ENCODE measurements at places on chromosomes 3 and 15.

GRCh38 chr15:67691450-67691849 lies 133.9 kb upstream of the SKOR1 start:
- DNase-seq: no peak

DNA sequence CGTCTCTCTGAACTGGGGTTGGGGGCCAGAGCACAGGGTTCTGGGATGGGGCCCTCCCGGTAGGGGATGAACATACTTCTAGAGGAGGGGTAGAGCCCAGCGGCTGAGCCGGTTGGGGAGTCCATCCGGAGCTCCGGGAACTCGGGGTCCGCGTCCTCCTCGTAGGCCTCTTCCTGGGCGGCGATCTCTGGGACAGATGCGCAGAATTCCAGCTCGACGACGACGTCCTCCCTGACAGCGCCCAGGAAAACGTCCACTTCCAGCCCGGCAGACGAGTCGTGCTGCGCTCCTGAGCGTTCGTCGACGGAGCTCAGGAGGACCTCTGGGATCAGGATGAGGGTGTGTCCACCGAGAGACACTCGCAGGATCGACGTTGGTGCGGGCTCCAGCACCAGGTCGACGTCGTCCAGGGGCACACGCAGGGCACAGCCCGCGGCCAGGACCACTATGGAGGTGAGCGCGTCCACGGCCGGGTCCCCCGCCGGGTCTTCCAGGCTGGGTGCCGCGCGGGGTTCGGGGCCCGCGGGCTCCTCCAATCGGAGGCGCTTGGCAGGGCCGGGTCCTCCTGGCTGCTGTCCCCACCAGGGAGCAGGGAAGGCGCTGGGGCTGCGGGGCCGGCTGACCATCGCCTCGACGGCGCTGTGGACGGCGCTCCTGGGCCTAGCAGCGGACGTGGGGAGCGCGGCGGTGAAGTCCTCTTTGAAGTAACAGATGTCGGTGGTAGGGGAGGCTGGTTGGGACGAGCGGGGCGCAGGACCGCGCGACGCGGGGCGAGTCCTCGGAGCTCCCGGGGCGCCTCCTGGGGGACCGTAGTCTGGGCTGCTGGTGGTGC lies 474 bp downstream of the PRR23B start:
- no peak for DNase-seq

- no peak for DNase-seq
Observed at GRCh38 chr15:60534546-60534945, 55.6 kb upstream of the ICE2 start.

DNA sequence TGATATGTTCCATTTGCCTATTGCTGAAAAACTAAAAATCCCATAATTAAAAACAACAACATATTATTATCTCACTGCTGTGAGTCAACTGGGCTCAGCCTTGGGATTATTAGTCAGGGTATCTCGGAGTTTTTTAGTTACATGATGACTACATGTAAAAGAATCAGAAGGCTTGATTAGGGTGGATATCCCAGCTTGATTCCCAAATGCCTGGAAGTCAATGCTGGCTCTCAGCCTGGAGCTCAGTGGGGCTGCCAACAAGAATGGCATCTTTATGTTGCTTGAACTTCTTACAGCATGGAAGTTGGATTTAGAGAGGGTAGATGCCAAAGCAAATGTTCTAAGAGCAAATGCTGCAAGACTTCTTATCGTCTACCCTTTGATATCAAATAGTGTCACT lies 278.5 kb downstream of the PLOD2 start:
- no peak for DNase-seq

DNA sequence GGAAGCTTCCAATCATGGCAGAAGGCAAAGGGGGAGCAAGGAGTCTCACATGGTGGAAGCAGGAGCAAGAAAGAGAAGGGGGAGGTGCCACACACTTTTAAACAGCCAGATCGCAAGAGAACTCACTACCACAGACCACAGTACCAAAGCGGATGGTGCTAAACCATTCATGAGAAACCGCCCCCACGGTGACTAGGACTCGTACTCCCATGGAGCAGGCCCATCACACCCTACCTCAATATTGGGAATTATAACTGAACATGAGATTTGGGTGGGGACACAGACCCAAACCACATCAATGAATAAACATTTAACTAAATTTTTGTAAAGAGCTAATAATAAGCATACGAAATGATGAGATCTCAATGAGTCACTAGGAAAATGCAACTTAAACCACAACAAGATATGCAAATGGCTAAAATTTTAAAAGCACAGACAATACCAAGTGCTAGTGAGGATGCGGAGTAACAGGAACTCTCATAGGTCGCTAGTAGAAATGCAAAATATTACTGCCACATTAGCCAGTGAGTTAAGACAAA lies 10.0 kb downstream of the MRPS25 start:
- no peak for DNase-seq

DNA sequence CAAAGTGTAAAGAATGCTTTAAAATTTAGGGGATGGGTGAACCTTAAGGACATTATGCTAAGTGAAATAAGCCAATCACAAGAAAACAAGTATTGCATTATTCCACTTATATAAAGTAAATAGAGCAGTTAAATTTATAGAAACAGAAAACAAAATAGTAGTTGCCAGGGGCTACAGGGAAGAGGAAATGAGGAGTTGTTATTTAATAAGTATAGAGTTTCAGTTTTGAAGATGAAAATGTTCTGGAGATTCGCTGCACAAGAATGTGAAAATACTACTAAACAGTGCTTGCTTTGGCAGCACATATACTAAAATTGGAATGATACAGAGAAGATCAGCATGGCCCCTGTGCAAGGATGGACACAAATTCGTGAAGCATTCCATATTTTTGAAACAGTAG lies 32.0 kb downstream of the DNAH12 start:
- DNase-seq: peak; percentile 36

- DNase-seq: no peak
Observed at GRCh38 chr15:50854601-50855490, 53.6 kb upstream of the AP4E1 start.

- DNase-seq: no peak
Observed at GRCh38 chr15:44525018-44525417, 11.9 kb upstream of the EIF3J start.

DNA sequence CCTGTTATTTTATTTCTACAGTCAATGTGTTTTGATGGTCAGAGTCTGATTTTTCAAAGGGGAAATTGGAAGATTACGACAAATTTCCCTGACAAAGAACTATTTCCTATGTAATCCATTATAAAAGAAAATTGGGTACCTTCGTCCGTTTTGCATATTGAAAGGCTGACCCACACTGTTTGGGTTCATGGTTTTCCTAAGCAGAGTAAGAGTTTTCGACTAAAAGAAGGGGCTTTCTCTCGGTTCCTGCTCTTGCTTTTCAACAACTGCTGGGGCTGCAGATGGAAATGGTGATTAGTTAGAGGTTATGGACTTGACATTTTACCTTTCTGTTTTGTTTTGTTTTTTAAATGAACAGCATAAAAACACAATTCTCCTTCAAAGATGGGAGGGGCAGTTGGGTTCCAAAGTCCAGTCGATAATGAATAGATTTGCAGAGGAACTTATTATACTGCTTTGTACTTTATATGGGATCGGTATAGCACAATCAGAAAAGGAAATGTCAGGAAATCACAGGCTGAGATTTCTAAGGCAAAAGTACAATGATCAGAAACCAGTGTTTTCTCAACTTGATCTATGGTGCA lies 978 bp downstream of the KCNMB2 start:
- no peak for DNase-seq

DNA sequence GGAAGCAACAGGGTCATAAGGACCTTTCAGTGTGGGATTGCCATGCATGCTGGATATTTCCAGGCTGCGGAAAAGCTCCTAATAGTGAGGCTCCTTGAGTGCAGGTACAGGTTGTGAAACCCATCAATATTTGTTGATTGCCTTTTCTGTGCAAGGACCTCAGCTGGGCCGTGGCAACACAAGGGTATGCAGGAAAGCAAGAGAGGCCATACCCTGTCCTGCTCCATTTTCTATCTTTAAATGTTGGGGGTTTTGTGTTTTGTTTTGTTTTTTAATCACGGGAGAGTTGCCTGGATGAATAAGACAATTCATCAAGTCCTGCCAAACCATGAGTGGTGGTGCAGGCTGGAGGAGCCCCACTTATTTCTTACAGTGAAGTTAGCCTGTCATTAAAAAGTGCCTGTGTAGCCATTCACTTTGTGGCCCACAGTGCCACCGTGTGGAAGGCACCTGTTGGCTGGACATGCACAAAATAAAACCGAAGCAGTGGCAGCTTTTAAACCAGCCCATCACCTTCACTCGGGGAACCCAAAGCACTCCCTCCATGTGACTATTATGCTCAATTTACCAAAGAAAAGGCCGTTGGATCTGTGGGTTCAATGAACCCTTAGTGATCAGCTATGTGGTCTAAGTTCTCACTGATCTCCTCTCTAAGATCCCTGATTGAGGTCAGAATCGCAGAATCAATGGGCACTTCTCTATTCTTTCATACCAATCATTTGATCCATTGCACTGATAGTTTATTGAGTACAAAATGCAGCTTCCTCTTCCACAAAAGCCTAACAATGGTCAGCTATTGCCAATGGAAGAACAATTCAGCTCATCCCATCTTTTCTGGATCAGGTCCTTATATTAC lies 42.2 kb downstream of the CLDN18 start:
- DNase-seq: peak; percentile 60

GRCh38 chr15:49229922-49230321 lies 59.9 kb downstream of the GALK2 start:
- DNase-seq: no peak

- DNase-seq: no peak
Observed at GRCh38 chr3:14846226-14846880, 27.6 kb downstream of the FGD5 start.

DNA sequence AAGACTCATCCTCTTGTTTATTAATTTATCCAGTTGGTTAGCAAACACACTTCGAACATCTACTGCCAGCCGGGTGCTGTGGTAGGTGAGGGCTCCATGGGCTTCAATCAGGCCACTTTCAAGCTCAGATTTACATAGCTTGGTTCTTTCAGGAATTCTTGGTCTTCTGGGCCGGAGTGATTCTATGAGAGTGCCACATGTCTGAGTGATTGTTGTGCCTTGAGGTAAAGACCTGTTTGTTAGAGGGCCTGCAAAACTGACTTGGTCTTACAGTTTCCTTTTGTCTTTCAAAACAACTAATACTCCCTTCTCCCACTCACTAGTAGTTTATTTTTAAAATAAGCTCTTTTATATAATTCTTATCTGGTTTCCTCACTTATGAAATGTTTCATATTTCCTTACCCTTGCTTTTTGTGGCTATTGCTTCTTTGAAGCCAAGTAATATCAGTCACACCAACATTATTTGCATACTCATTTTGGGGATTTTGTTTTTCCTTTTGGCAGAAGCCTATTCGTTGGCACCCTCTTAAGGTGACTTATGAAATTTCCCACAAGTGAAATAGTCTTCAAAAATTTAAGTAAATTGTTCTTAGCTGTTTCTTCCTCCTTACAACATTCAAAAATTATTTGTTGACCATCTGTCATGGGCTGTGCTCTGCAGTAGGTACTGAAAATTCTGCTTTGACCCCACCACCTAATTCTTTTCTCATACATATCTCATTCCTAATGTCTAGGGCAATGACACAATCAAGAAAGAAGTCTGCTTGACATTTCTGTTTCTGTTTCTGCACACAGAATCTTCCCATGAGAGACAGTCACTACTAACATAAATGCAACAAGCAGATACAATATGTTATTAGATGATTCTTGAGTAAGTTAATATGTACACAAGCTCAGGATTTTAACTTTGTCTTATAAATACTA lies 120.2 kb downstream of the LRRC28 start:
- no peak for DNase-seq

GRCh38 chr3:20123131-20123652 lies 62.8 kb downstream of the SGO1 start:
- no peak for DNase-seq

GRCh38 chr3:149532489-149533180 lies 58.1 kb downstream of the TM4SF4 start:
- no peak for DNase-seq

GRCh38 chr3:25713341-25713985 lies 48.8 kb upstream of the TOP2B start:
- no peak for DNase-seq

- DNase-seq: no peak
Observed at GRCh38 chr15:85837881-85838280, 43.2 kb upstream of the KLHL25 start.

GRCh38 chr3:186141790-186142189 lies 32.9 kb upstream of the ETV5 start:
- no peak for DNase-seq

- DNase-seq: no peak
Observed at GRCh38 chr3:89586256-89586655, 478.8 kb downstream of the EPHA3 start.

- peak; percentile 58 for DNase-seq
Observed at GRCh38 chr15:51499379-51499976, 123.1 kb downstream of the DMXL2 start.

GRCh38 chr3:112847692-112848091 lies 1.0 kb upstream of the CD200R1L start:
- no peak for DNase-seq

DNA sequence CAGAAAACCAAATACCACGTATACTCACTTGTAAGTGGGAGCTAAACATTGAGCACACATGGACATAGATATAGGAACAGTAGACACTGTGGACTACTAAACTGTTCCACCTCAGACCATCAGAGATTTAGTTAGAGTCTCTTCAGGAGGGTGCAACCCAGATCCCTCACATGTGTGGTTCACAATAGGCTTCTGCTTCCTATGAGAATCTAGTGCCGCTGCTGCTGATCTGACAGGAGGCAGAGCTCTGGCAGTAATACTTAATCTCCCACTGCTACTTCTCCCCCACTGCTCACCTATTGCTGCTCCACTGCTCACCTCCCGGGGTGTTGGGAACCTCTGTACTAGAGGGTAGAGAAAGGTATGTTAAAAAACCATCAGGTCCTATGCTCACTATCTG lies 533.3 kb downstream of the NSUN3 start:
- DNase-seq: no peak

Data from lung microvascular endothelial cell (primary cell).